ENCODE measurements at places on chromosomes 1 and 21.

DNA sequence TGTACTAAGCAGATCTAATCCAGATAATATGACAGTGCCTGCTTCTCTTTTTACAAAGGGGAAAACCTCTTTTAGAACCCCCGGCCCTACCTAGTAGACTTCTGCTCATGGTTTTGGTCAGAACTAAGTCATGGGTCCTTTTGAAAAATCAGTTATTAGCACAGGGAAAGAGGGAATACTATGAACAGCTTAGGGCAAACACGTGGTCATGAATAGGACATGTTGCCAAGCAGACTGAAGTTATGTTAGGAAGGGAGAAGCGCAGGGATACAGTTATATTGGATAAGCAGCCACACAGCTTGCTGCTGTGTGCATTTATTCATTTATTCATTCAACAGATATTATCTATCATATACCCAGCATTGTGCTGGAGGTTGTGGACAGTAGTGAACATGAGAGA is 25.3 kb upstream of the IGSF3 start:
- no peak for DNase-seq

DNA sequence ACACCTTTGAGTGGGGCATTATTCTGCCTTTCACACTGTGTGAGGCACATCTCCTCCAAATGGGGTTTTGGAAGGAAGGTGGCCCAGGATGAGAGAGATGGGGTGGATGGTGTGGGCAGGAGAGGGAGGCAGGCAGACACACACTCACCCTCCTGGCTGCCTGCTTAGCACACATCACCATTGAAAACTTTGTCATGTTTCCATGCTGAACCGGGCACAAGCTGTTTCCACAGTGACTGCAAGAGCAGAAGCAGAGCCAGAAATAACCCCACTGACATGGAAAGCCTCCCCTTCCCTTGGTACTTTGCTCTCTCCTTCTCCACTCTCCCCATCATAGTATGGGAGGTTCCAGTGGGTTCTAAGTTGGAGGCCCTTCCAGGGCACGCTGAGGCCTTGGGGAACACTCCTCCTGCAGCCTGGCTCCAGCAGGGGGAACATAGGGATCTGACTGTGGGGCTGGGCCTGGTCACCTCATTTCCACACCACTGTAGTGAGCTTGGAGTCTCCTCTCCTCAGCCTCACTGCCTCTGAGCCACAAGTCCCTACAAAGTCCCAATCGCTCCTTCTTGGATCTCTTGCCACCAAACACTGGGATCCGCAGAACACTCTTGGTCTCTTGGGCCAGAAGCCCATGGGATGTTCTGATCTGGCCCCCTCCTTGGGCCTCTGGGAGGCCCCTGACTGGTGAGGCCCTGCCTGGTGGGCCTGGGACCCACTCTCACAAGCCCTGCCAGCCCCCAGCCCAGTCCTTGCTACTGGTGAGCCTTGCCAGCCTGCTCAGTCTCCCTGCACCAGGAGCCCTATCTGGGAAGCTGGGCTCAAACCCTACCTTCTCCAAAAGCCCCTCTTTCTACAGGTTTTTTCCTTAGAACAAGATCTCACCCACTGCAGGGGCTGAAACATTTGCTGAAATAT is 163.0 kb upstream of the EDN2 start:
- DNase-seq: no peak

DNA sequence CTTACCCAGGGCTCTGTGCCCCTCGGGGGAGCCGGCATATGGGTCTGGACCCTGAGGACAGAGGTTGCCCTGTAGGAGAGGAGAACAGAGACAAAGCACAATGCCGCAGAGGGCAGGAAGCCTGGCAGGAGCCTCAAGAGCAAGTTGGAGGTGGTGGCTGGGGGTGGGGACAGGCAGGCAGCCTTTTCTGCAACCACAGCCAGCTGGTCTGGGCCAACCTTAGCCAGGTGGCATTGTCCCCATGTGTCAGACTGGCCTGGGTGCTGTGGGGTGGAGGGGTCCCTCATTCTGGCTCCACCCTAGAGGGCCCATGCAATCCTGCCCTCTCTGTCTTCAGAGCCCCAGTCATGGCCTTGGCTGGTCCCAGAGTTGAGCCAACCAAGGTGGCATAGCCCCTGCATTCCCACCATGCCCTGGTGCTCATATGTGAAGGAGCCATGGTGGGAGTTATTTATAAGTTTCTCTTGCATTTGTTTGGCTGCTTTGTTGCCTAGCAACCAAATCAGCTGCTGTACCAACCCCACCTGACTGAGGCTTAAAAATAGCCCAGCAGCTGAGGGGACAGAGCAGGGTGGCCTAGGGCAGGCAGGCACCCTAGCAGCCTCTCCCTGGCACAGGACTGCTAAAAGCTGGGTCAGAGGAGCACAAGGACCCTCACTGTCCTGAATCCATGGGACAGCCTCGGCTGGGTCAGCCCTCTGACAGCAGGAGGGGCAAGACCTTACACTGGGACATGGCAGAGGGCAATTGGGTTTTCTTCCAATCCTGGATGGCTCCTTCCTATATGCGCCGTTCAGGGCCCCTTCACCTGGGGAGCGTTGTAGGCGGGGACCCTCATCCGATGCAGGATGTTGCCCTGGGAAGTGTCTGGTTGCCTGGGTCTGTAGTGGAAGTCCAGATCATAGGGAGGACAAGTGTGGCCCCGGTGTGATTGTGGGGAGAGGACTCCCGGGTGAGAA is 19.5 kb downstream of the MAP7D1 start:
- no peak for DNase-seq

DNA sequence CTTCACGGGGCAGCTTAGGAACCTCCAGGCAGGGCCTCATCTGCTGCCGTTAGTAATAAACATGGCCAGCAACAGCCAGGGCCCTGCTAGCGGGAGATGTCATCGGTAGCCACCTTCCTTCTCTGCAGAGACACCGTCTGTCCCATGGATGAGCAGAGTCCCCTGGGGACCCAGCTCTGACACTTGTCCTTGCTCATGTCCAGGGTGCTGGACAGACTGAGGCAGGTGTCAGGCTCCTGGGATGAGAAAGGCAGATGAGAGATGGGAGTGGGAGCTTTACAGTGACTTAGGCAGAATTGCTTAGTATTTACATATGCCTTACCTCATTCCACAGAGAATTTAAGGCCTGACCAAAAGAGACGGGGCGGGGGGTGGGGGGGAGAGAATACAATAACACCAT is 25.0 kb downstream of the CAPN2 start:
- DNase-seq: no peak

- DNase-seq: no peak
Measured at GRCh38 chr1:24806588-24806987, 61.3 kb downstream of the CLIC4 start.

DNA sequence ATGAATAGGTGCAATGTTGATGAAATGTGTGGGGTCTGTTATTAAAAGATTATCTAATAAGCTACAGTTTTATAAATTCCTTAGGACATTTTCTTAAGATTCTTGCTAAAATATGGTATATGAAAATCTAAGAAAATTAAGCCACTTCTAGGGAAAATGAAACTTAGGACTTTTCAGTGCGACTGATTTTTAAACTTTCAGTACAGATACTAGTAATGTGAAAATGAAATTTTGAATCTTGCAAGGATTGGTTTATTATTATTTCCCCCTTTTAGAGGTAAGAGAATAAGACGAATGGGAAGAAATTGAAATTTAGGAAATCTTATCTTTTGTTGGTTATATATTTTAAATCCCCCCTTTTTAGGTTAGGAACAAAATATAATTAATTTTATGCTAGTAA is 16.4 kb downstream of the CAPZA1 start:
- DNase-seq: no peak

GRCh38 chr1:213457186-213457585 is 406.1 kb downstream of the RPS6KC1 start:
- DNase-seq: no peak

DNA sequence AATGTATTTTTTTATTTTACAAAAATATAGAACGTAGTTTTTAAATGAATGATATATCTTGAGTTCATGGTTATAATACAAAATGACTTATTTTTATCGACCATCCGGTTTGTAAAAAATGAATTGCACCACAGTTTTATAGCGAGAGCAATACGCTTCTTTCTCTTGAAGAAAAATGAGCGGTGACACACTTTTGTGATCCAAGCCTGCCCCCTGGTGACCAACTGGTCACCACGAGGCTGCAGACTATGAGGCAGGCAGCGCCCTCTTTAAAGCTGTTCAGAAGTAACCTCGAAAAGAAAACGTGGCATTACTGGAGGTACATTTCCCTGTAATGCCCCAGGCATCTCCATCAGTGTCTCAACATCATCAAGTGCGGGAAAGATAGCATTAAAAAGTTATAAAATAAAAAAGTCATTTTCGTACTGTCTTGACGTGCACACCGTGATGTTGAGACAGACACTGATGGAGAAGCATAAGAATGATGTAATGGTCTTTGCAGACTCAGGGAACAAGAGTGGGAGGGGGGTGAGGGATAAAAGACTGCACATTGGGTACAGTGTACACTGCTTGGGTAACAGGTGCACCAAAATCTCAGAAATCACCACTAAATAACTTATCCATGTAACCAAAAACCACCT is 734.2 kb upstream of the ADAMTS5 start:
- no peak for DNase-seq

- DNase-seq: no peak
Measured at GRCh38 chr1:214264196-214264595, 16.8 kb upstream of the SMYD2 start.

GRCh38 chr1:90851711-90852050 is 134.6 kb upstream of the BARHL2 start:
- DNase-seq: no peak

DNA sequence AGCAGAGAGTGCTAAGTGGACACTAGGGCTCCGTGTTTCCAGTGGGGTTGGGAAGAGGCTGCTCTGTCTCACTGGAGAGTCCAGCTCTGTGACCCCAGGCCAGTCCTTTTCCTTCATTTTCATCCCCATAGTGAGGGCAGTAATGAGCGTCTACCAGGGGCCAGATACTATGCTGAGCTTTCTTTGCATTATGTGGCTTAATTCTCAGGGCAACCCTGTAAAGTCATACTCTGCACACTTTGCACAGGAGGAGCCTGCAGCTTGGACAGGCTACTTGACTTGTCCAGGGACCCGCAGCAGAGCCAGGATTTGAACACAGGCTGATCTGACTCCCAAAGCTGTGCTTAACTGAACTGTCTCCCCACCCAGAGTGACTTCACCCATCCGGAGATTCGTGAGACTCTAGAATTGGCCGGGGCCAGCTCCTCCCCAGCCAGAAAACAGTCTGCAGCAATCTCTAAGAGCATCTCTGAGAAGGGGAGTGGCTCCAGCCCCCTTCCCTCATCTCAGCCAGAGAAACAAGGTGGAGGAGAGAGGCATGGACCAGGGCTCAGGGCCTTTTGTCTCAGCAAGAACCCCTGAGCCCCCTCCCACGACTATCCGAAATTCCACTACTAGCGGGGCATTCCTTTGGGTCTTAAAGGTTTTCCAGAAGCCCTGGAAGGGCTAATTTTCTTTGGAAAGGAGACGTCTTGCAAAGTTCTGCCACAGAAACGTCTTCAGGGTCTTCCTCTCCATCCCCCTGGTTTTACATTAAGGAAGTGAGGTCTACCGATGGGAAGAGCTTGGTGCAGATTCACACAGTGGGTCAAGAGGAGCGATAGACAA is 866 bp upstream of the FNDC5 start:
- no peak for DNase-seq
